H1 (cell line): ENCODE measurements at places on chromosomes 3 and 15.

- DNase-seq, result no peak
Observed at GRCh38 chr15:62021991-62022600, 38.2 kb downstream of the VPS13C start.

DNA sequence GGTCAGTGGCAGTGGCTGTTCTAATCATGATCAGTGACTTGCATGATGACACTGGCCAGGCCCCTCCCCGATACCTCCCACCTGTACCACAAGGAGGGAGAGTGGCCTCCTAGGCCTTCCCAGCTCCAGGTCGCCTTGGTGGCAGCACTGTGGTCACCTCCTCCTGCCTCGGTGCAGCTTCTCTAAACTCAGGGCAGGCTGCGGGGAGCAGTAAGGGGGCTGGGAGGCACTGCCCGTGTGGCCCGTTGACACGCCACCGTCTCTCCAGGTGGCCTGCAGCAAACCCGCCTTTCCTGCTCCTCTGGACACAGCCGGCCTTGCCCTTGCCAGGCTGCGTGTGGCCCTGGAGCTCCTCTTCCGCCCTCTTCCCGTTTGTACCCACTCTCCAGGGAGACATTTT, 184.1 kb downstream of the XXYLT1 start:
- no peak for DNase-seq

- no peak for DNase-seq
Observed at GRCh38 chr3:171459137-171459941, 866 bp downstream of the TNIK start.

GRCh38 chr3:22691407-22691806, 511.7 kb upstream of the UBE2E2 start:
- DNase-seq, result peak; percentile 33

- no peak for DNase-seq
Observed at GRCh38 chr3:95923496-95924210, 890.7 kb upstream of the EPHA6 start.

GRCh38 chr3:123660141-123660675, 75.4 kb upstream of the HACD2 start:
- DNase-seq, result no peak

- no peak for DNase-seq
Observed at GRCh38 chr15:99138491-99138982, 33.7 kb downstream of the SYNM start.

DNA sequence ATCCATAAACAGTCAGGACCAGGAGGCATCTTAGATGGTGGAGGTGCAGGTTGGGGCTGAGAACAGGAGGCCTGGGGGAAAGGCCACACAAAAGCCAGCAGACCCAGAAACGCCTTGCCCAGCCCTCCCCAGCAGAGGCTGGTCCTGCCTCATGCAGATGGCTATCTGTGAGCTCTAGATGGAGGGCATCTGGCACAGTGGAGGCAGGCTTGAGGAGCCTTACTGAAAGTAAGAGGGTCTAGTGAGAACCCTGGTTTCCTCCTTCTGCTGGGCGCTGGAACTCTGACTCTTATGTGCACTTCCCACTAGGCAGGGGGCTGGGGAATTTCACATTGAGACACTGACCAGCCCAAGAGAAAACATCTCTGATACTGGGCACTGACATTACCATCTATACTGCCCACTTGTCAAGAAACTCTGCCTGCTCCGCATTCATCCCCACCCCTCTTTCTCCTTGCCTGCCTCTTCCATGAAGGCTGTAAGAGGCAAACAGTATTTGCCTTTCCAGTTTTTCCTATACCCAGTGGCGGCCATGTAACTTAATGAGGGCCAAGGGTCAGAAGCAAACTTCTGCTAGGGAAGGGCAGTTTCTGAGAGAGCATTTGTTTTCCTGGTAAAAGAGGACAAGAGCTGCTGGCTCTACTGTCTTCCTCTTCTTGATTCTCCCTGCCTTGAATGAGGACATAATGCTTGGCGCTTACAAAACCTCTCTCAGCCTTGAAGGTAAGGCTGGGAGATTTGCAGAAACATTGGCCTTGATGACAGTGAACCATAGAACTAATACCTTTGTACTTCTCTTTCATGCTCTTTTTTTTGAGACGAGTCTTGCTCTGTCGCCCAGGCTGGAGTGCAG, 4.4 kb upstream of the SCN5A start:
- DNase-seq, result no peak

DNA sequence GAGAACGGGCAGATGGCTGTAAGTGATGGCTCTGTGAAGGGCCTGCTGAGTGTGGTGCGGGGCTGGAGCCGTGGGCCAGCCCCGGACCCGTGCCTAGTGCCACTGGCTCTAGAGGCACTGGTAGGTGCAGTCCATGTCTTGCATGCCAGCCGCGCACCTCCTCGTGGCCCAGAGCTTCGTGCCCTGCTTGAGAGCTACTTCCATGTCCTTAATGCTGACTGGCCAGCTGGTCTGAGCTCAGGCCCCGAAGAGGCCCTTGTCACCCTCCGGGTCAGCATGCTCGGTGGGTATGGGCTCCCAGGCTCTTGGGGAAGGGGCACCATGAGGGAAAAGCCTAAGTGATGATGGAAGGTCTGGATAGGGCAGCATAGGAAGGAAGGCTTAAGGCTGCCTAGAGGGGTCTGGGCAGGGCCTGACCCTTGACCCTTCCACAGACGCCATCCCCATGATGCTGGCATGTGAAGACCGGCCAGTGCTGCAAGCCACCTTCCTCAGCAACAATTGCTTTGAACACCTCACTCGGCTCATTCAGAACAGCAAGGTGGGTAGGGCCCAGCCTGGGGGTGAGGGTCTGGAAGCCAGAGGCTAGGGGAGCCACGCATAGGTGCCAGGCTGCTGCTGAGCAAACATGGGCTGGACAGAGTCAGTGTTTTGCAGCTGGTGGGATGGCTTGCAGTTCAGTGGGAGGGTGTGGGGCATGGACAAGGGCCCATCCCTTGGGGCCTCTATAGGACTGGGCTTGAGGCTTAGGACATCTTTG, 12.1 kb downstream of the NBEAL2 start:
- DNase-seq, result no peak

- no peak for DNase-seq
Observed at GRCh38 chr15:95261546-95261945, 1030.2 kb downstream of the MCTP2 start.
